ENCODE measurements at places on chromosomes 13 and 19.

GRCh38 chr19:33008738-33009137, 36.7 kb downstream of the FAAP24 start:
- no peak for DNase-seq

DNA sequence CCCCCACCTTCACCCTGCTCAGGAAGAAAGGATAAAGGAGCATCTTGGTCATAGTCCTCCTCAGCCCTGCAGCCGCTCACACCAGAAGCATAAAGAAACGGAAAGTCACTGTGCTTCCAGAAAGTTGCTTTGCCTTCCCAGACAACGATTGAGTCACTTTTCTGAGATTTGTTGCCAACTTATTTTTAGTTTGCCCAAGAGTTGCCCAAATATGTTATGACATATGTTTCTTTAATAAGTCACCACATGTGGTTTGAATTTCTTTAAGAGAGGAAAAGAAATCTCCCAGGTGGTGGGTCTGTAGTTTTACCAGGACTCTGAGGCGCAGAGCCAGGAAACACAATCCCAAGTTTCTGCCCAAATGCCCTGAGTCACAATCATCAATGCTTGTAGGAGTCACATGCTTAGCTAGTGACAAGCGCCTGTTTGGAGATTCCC, 63.4 kb upstream of the LRCH1 start:
- no peak for DNase-seq

DNA sequence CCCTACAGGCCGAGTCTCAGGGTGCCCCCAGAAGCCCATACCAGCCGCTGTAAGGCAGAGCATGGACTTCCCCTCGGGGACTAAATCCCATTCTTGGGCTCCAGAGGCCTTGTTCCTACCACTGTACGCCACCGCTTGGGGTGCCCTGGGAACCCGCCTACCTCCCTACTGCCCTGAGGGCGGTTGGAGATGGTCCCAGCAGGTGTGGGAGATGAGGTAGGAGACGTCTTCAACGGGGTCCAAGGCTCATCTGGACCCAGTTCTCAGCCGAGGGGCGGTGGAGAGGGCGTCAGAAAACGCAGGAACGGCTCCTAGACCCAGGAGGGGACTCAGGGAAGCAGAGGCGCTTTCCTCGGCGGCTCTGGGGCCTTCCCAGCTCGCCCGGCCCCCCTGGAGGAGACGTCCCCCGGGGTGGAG, 833 bp upstream of the ZIK1 start:
- no peak for DNase-seq

- DNase-seq, result no peak
Observed at GRCh38 chr19:53308339-53308811, 25.2 kb upstream of the ZNF845 start.

GRCh38 chr19:1171755-1172352, 2.2 kb downstream of the SBNO2 start:
- no peak for DNase-seq

All from activated CD4-positive, alpha-beta T cell treated with anti-CD3 and anti-CD28 coated beads, Interleukin-2, amount 10 ng/mL, durations not matched to agents 7 days and 5 days (primary cell).